ENCODE measurements at places on chromosomes 7 and 10. TPM values are rescaled to one million over a fixed set of nuclear protein-coding genes. Genes with fewer than 3 reads are reported as not detected.

Gene FEZF1
- not detected for total RNA-seq

Gene SSC4D
- 0.47 TPM for total RNA-seq

Gene AUTS2
- total RNA-seq: 1.1 TPM

Gene AASS
- total RNA-seq: 42.1 TPM

Gene GNAT3
- not detected for total RNA-seq

Gene GFRA1
- total RNA-seq: 3.7 TPM

Gene GLI3
- total RNA-seq: 3.5 TPM

Gene LRRC18
- not detected for total RNA-seq

Gene ACTR3C
- total RNA-seq: not detected

Gene OPN1SW
- total RNA-seq: not detected

Gene HOXA1
- total RNA-seq: 0.54 TPM

Gene DENND11
- total RNA-seq: 40.8 TPM

Gene ATOH7
- not detected for total RNA-seq

Gene AGR2
- total RNA-seq: not detected

Gene PNLIP
- not detected for total RNA-seq

Gene RNF32
- 0.19 TPM for total RNA-seq

Gene CPA1
- total RNA-seq: not detected

Gene BMPR1A
- 6.3 TPM for total RNA-seq

Gene SLC16A12
- 3.2 TPM for total RNA-seq

Gene SPDYE16
- not detected for total RNA-seq

Gene FGFR2
- total RNA-seq: 0.09 TPM

Gene HTR7
- 0.47 TPM for total RNA-seq

Gene C7orf57
- 0.09 TPM for total RNA-seq
